Activated effector memory CD4-positive, alpha-beta T cell treated with Interleukin-2 at 50 U/mL for 16 hours (primary cell): ENCODE measurements at places on chromosomes 2 and 18.

DNA sequence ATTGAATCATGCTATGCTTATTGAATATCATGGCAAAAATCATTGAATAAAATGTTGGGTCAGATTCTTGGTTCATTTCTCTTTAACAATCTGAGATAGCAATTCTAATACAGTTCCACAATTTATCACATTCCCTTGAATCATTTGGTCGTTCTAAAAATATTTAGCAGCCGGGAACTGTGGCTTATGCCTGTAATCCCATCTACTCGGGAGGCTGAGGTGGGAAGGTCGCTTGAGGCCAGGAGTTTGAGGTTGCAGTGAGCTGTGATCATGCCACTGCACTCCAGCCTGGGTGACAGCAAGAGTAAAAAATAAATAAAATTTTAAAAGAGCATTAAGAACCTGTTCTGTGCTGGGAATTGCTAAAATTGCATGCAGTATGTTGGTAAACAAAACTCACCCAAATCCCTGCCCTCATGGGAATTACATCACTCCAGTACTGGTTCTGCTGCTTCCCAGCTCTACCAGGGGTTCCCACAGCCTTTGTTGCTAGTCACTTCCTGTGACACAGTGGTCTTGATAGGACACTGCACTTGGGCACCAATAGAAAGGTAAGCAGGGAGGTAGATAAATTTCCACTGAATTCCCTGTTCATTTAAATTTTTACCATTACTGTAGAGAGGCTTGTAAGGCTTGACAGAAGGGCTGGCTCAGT is 200.4 kb downstream of the CTNNA2 start:
- no peak for DNase-seq

GRCh38 chr2:47534179-47534919 is 131.4 kb downstream of the MSH2 start:
- DNase-seq: no peak

DNA sequence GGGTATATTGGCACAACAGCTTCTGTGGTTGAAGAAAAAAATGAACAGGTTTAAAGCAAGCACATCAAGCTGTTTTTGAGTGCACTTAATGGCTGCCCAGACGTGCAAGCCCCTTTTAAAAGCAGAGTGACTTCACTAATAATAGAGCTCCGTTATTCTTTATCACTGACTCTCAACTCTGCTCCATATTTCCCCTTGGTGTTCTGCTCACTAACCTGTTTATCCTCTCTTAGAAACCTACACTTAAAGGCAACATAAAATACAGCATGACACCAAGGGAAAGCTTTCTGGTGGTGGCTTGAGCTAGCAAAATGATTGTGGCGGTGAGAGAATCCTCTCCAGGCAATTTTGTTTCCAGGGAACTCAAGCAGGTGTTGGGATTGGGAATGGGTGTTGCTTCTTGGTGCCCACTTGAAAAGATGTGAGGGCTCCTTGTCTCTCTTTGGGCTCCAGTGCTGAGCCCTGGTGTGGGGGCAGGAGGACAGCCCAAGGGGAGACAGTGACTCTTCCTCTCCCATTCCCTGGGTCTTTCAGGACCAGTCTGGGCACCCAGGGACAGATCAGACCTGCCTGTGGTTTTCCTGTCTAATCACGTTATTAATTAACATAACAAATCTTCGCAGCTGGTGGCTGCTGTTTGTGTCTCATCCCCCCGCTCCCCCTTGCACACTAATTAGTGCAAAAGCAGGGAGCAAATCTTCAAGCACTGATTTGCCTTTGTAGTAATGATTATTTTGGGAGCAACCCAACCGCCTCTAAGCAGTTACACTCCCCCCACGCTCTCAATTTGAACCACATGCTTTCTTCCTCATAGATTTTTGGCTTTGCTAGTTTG is 289.4 kb upstream of the CXCR4 start:
- no peak for DNase-seq

DNA sequence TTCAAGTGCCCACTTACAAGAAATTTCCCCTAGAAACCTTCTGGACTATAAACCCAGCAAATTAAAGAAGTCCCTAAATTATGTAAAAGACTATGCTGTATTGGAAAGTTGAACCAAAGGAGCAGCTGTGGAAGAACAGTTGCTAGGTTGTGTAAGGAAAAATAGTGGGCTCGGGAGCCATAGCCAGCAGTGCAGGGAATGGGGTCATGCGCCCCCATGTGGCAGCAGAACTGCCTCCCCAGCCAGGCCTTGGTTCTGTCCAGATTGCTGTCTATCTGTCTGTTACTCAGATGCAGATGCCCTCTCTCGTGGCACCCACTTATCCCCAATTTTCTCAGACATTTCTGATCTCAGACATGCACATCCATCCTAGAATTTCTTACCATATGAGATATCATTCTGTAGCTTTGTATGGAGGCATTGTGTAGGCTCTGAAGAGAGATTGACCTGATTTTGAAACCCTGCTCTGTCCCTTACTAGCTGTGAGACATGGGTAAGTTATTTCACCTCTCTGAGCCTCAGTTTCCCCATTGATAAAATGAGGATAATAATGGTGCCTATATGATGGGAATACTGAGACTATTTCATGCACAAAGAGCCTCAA is 258.3 kb downstream of the SS18 start:
- no peak for DNase-seq
